ENCODE measurements at places on chromosomes 3 and 15.
A peak's percentile ranks its signal among the peaks of the same experiment; 100 is the strongest.

DNA sequence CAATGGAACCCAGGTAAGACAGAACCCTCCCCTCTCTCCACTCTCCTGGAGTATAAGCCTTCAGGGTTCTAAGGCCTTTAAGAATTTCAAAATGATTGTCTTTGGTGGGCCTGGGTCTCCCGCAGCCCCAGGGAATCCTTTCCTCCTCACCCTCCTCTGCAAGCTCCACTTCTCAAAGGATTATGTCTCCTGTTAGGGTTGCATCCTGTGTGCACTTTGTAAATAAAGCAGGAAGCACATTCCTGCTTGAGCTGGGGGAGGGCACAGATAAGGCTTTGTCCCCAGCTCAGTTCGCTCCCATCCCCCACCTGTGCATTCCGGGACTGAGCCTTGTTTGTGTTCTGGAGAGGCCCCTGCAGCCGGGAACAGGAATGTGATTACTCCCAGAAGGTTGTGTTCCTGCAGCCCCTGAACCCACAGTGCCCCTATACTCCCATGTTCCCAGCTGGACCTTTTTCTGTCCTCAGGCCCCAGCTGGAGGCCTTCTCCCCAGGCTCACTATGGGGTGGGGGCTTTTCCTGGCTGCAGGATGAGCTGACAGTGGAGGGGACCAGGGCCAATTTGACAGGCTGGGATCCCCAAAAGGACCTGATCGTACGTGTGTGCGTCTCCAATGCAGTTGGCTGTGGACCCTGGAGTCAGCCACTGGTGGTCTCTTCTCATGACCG lies 9.5 kb downstream of the TYRO3 start:
- DNase-seq = no peak

- no peak for DNase-seq
These were observed 112.7 kb upstream of the PRR23C start for GRCh38 chr3:139157161-139157932.

GRCh38 chr15:59197454-59197853 lies 9.2 kb upstream of the LDHAL6B start:
- DNase-seq = no peak

GRCh38 chr3:178140531-178141304 lies 395.5 kb upstream of the KCNMB2 start:
- no peak for DNase-seq

DNA sequence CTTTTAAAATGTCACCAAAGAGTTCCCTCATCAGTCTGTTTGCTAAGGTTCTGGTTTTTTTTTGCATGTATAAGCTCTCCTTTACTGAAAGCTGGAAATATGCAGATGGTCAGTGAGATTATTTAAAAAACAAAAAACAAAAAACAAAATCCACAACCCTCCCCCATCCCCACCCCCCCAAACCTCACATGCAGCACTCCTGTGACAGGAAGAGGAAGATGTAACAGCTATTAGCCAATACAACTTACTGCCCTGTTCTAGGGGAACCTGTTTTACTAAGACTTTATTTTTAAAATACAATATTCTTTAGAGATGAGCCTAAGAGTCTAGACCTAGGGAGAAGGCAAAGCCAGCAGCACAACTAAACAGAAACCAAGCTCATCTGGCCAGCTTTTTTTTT lies 39.5 kb downstream of the ANP32A start:
- peak; percentile 52 for DNase-seq

DNA sequence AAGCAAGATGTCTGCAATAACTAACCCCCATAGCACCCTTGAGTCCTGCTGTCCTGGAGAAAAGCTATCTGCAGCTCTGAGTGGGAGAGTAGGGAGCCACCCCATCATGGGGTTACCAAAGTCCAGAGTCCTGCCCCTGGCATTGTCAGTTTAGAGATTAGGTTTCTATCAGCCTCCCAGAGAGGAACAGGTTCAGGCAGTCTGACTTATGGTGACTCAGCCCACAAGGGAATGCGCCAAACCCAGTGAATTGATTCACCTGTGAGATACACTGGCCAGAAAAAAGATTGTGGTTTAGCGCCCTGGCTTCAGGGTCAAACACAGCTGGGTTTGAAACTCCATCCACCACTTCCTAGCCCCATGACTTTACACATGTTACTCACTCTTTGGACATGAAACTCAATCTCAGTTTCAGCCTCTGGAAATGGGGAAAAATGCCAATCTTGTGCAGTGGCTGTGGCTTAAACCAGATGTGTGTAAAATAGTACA lies 263.6 kb upstream of the HES1 start:
- peak; percentile 70 for DNase-seq

- DNase-seq = no peak
These were observed 311.8 kb upstream of the ARRDC4 start for GRCh38 chr15:97648728-97649127.

- no peak for DNase-seq
These were observed 693.2 kb upstream of the CCDC54 start for GRCh38 chr3:106683953-106684620.

DNA sequence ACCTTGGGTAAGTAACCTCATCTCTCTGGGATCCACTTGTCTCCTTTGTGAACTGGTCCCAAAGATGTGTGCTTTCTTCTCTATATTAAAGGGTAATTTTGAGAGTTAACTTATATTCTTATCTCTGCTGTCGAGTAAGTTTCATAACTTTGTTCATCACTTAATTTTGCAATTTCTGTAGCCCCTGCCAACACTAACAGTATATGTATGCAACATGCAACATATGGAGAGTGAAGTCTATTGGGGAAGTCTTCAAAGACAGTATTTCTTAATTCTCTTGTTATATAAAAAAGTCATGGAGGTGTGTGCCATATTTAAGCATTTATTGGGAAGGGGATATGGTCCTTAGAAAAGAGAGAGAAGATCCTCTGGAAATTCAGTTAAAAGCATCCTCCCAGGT lies 85.9 kb downstream of the LRRC3B start:
- DNase-seq = no peak

GRCh38 chr3:13403213-13403819 lies 16.8 kb downstream of the NUP210 start:
- DNase-seq = no peak

- DNase-seq = no peak
These were observed 3.5 kb downstream of the SMAD6 start for GRCh38 chr15:66705277-66706146.

- DNase-seq = no peak
These were observed 165.9 kb downstream of the TPRG1 start for GRCh38 chr3:189337673-189338091.

- DNase-seq = no peak
These were observed 110.6 kb upstream of the TSPAN3 start for GRCh38 chr15:77181305-77182074.

DNA sequence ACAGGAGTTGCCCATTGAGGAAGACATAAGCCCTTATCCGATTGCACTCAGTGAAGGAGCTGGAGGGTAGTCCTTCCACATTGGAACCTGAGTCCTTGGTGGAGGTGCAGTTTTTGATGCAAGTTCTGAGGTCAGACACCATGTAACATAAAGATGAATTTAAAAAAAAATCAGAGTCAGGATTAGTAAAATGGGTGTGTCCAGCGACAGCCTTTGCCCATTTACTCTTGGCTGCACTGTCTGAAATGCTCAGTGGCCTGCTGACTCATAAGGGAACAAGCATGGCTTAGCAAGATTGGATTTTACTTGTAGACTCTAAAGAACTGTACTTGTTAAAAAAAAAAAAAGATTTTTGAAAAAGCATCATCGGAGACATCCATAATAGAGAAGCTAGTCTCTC lies 241.1 kb upstream of the TOPAZ1 start:
- DNase-seq = no peak

- DNase-seq = peak; percentile 37
These were observed 2.3 kb downstream of the GRIP2 start for GRCh38 chr3:14537590-14538450.

GRCh38 chr3:15102836-15103235 lies 3.9 kb upstream of the RBSN start:
- no peak for DNase-seq

- DNase-seq = peak; percentile 94
These were observed 6.7 kb downstream of the CCDC9B start for GRCh38 chr15:40333922-40334492.

DNA sequence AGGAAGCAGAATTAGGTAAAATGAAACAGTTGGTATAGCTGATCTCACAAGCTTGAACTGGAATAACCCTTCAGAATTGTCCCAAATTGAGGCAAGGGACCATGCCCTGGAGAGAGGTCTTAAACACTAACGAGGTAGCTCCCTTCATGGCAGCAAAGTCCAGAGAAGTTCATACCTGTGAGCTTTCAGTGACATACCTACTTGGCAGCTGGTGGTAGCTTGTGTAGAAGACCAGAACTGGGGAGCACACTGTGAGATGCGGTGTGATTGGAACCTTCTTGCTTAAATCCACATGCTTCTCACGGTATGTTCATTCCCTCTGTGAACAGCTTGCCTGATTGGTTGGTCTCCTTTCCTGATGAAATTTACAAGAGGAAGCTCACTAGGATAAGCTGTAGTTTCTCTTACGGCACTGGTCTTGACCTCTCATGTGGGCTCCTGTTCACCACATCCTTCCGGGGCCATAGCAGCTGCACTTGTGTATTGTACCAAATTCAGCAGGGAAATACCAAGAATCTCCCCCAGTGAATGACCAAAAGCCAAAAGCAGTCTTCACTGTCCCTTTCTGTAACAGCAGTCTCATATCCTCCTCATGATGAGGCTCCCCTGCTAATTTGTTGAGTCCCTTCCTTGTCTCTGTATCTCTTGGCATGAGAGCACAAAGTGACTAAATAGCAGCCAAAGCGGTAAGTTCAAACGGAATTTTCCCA lies 483.7 kb upstream of the FRG2C start:
- DNase-seq = no peak

GRCh38 chr3:37824954-37825328 lies 36.7 kb upstream of the CTDSPL start:
- DNase-seq = no peak

DNA sequence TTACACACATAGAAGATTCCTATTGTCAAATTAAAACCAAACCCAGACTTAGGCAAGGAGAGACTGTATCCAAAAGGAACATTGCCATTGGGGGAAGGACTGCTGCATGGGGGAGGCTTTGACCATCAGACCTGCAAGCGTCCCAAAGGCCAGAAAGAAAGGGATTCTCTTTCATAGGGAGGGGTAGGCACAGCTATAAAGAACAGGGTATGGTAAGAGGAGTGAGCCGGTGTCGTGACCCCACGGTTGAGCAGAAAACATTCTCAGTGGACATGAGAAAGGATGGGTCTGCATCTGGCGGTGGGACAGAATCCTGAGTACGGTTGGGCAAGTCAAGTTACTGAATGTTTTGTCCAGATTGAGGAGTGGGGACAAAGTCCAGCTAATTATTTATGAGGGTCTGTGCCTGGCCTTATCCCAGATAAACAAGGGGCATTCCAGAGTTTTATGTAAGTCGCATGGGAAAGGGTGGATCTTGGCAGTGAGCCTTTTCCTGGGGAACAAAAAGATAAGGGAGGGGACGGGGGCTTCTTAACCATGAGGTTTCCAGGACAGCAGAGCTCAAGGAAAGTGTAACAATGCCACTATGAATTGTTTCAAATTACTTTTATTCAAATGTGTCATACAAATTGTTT lies 357.8 kb downstream of the OCA2 start:
- DNase-seq = no peak

DNA sequence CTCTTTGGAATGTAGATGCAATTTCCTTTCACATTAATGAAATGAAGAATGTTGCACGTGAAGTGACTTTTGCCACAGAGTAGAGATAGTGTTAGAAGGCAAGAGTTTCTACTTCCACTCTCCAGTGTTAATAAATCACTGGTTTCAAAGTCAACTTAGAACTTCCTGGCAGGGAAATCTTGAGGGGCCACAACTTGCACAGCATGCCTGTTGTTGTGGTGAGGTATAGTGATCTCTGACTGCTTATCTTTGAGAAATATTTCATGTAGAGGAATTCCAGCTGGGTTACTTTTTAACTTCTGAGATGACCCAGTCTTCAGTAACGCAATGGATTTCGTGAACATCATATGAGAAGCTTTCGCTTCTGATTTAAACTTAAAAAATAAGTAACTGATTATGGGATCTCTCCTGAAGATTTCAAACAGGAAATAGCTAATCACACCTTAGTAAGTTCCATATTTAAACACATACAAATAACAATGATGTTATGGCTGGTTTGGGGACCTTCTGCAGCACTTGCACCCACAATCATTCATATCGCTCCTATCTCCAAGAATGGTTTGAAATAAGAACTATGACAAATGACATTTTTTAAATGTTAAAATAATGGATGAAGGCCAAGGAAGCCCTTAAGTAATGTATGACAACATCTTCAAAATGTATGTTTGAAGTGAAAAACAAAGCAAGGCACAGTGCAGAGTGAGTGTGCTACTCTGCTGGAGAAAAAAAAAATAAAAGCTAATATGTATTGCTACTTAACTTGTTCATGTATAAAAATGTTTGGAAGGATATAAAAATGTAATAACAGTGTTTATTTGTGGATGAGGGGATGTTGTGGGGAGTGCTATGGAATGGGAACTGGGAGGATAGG lies 726.5 kb upstream of the NECTIN3 start:
- DNase-seq = peak; percentile 10

DNA sequence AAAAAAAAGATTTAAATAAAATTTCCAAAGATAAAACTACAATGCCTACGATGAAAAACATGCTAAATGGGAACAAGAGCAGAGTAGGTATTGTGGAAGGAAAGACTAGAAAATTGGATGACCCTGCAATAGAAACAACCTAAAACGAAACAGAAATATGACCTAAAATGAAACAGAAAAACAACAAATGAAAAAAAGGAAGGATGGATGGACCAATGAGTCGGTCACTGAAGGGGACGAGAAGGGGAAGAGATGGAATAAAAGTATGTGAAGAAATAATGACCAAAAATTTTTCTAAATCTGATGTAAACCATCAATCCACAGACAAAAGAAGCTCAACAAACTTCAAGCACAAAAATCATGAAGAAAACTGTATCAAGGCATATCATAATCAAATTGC lies 44.8 kb downstream of the TBC1D2B start:
- no peak for DNase-seq

GRCh38 chr3:15673536-15673935 lies 72.0 kb downstream of the BTD start:
- no peak for DNase-seq

DNA sequence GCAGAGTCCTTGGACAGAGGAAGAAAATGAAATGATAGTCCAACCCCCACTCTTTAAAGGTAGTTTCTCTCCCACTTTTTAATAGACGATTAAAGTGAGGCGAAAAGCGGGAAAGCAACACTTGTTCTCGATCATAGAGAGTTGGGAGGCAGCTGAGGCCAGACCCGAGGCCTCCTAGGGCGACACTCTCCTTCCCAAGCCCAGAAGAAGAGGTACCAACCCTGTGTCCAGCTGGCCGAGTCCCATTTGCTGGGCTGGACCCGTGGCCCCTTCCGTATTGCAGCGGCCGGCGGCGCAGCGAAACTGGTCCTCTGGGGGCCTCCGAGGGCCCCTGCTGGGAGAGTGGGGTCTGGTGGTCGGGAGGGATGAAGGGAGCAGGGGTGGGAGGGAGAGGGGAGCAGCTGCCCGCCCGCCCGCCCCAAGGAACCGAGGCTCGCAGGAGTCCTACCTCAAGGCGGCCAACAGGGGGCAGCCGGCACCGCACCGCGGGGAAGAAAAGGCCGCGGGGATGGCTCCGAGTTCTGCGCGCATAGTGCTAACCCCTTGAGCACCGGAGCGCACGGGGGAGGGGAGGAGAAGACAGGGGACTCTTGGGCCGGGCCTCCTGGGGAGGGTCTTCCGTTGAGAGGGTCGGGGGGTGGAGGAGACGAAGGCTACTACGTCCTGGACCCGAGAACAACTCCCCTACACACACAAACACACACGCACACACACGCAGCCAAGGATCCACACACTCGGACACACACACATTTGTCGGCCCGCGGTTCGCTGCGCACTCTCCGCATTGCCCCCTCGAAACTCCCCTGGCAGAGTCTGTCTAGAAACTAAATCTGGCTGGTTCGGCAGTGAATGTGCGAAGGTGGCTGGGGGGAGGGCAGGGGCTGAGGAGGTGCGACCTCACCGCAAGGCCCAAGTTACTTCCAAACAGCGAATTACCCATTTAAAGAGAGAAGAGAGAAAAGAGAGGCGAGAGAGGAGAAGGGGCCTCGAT lies 2.0 kb downstream of the WNT5A start:
- peak; percentile 77 for DNase-seq
